Fibroblast of lung (primary cell): ENCODE measurements at places on chromosomes 13 and 19.

DNA sequence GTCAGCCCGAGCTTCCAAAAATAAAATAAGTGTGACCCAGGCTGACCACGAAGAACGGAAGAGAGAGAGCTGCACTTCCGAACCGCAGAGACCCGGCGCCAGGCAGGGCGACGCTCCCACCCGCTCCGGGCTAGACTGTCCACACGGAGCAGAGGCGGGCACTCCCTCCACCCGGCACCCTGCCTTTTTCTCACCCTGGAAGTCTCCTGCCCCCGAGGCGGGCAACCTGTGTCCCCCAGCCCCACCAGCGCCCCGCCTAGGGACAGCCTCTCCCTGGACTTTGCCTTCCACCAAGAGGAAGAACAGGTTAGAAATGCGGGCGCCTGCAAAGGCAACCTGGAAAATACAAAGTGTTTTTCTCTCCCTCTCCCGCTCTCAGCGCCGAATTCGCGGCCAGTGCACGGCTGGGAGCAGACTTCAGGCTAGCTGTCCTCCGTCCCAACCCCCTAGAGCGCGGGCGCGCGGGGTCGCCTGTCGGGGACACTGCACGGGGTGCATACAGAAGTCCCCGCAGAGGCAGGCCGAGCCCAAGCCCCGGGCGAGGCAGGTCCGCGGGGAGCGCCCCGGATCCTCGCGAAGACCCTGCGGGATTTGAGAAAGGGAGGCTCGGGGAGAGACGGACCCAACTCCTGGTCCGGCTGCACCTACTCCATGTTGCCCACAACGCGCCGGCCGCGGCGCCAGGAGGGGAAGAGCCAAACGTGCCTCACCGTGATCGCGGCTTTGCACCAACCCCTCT is 845 bp downstream of the SPRY2 start:
- DNase-seq: peak; percentile 28
- H3K36me3 ChIP-seq: peaks cover 9% of the 10 kb centered on the region
- H3K27ac ChIP-seq: peak overlapping the region; percentile 85
- peaks cover 4% of the 10 kb centered on the region for H3K4me1 ChIP-seq
- peak overlapping the region; percentile 91 for H3K4me3 ChIP-seq
- no peaks in the 10 kb centered on the region for H3K27me3 ChIP-seq

DNA sequence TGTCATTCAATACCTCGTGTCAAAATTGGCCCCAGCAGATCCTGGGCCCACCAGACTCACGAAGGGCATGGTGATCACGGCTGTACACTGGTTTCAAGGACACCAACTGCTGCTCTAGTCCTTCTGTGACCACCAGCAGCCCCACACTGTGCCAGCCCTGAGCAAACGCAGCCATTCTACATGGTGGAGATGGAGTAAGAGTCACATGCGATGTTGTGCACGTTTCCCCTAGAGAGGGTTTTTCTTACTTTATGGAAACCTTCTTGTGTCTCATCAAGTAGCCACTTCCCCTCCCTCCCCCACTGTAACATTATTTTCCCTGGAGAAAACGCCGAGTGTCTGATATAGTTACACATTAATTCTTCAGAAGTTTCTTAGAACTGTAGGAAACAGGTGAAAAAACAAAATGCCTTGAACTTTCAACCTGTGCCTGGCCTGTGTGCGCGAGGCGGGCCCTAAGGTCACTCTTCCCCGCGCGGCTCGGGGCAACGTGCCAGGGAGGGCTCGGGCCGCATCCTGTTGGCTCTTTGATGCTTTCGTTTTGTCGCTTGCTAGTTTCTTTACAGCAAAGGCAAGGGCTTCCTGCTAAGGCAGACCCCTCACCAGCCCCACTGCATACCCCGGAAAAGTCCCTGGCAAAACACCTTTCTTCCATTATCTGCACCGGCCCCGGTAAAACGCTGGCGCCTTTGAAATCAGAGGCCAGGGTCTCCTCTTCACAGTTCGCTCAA is 44.6 kb downstream of the GGACT start:
- no peaks in the 10 kb centered on the region for H3K36me3 ChIP-seq
- no peak overlapping the region for H3K4me3 ChIP-seq
- peaks cover 4% of the 10 kb centered on the region for H3K4me1 ChIP-seq

GRCh38 chr19:45677351-45678230 is 9.6 kb downstream of the GIPR start:
- no peaks in the 10 kb centered on the region for H3K36me3 ChIP-seq
- no peak overlapping the region for H3K27ac ChIP-seq
- DNase-seq: peak; percentile 69
- H3K4me3 ChIP-seq: peak overlapping the region; percentile 16

- H3K36me3 ChIP-seq: peaks cover 5% of the 10 kb centered on the region
- H3K27me3 ChIP-seq: no peaks in the 10 kb centered on the region
- DNase-seq: peak; percentile 56
Measured at GRCh38 chr19:49677901-49678674, 1.0 kb downstream of the PRMT1 start.
